ENCODE measurements at places on chromosomes 2 and 18.

- no peak for DNase-seq
Observed at GRCh38 chr2:224876522-224876921, 160.4 kb upstream of the CCDC195 start.

DNA sequence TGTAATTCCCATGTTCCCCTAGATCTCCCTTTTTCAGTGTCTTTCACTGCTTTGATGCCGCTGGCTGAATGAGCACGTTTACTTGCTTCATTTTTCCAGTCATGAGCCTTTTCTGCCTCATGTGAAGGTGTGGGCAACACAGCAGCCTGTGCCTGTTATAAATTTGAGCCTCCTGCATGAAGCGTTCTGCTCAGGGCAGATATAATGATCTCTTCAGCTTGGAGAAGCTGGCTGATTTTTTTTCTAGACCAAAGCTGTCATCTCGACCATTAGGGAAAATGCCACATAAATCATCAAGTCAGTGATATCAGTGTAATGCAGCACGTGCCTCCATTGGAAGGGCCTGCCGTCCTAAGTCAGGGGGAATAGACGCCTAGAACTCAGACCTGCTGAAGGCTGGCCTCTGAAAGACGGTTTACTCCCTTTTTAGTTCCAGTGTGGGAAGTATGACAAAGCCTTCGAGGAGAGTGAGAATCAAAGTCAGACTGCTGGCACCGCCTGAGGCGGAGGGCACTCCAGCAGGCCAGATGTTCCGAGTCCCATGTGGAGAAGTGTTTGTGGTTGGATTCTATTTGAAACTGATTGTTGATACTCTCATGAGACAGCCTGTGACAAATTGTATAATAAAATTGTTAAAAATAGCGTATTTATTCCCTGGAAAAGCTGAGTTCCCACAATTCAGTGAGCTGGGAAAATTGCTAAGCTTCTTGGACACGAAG, 196.5 kb downstream of the MYO1B start:
- no peak for DNase-seq

DNA sequence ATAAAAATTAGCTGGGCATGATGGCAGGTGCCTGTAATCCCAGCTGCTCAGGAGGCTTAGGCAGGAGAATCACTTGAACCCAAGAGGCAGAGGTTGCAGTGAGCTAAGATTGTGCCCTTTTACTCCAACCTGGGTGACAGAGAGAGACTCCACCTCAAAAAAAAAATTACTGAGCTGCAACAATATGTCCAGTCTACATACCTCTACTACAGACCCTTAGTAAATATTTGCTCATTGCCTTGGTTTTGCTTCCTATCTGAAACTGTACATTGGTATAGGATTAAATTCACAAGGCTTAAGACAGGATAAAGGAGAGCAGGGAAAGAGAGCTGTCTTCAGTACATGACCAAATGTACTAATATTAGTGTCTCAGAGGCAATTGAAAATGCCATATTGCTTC, 8.1 kb upstream of the MGAT4A start:
- no peak for DNase-seq

DNA sequence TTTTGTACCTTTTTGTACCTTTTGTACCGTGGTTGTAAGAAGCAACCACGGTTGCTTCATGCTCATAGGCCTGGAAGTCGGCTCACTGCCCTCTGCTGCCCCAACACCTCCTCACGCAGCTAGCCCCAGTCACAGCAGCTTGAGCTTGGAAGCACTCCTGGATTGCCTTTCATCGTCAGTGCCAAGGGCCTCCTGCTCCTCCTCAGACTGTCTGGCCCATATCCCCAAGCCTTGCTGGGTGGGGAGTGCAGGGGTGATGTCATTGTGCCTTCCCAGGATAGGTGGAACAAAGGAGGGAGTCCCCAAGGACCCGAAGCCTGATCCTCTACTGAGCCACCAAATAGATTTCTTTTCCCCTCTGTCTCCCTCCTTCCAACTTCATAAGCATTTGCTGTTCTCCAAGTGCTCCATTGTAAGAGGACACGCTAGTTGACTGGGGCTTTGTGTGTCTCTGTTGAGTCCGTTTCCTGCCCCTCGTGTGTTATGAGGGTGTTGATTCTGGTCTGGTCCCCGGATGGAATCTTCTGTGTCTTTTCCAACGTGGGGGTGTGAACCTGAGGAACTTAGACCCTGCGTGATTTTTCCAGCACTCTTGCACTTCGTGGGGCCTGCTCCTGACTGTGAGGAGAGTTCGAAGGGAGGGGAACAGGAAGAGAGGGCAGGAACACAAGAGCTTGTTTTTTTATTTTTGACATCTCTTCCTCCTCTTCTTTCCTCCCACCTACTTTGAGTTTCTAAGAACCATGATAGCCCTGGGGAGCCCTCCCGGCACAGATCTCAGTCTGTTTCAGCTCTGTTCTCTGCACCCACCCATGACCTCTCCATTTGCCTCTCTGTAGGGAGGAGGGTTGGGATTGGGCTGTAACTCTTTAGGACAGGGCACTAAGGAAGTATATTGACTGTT, 127.2 kb upstream of the EML6 start:
- DNase-seq: no peak

GRCh38 chr18:73549236-73549635, 598.4 kb downstream of the FBXO15 start:
- no peak for DNase-seq

DNA sequence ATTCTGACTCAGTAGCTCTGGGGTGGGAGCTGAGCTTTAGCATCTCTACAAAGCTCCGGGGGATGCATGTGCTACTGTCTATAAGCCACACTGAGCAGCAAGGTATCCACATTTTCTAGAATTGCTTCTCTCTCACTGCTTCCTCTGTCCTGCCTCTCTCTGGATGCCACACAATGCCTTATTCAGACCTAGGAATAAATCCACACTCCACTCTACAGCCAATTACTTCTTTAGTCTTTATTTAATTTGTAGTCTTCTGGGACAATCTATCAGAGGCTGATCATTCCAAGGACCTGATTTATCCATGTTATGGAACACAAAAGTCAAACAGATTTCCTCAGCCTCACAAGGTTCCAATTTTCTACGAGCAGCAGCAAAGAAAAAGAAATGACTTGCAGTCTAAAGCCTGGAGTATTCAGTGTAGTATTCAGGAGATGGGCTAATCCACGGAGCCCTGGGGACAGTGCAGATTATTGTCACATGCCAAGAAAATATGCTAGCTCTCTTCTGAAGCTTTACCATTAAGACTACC, 4.4 kb downstream of the BCL2 start:
- DNase-seq: no peak

GRCh38 chr2:88049622-88050021, 6.0 kb downstream of the KRCC1 start:
- no peak for DNase-seq

DNA sequence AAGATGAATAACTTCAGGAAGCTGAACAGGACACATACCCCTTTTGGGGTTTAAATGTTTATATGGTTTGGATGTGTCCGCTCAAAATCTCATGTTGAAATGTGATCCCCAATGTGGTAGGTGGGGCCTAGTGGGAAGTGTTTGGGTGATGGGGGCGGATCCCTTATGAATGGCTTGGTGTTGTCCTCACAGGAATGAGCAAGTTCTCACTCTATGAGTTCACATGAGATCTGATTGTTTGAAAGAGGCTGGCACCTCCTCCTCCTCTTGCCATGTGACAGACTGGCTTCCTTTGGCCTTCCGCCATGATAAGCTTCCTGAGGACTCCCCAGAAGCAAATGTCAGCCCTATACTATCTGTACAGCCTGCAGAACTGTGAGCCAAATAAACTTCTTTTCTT, 88.6 kb upstream of the ZNF532 start:
- peak; percentile 7 for DNase-seq

DNA sequence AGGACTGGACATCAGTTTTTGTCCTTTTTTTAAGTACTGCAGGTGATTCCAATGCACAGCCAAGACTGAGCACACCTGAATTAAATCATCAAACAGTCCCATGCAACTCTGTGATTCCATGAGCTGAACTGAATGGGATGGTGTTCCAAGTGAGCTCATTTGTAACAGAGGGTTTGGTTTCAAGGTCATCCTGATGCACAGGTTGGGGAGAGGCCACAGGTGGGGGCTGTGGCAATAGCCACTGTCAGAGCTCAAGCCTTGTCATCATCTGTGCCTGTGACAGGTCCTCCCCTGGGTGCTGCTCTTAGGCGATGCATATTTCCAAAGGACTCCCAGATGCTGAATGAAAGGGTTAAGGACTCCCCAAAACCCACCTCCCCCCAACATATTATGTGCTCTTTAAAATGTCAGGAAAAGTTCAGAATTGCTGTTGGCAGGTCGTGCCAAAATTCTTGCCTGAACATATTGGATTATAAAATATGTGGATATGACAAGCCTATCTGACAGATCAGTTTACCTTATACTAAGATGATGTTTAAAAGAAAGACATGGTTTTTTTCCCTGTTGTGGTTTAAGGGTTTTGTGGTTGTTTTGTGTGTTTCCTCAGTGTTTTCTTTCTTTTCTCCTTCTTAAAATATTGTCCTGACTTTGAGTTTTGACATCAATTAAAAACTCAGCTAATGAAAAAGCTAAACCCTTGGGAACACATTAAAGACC, 263.5 kb upstream of the SIX2 start:
- no peak for DNase-seq

DNA sequence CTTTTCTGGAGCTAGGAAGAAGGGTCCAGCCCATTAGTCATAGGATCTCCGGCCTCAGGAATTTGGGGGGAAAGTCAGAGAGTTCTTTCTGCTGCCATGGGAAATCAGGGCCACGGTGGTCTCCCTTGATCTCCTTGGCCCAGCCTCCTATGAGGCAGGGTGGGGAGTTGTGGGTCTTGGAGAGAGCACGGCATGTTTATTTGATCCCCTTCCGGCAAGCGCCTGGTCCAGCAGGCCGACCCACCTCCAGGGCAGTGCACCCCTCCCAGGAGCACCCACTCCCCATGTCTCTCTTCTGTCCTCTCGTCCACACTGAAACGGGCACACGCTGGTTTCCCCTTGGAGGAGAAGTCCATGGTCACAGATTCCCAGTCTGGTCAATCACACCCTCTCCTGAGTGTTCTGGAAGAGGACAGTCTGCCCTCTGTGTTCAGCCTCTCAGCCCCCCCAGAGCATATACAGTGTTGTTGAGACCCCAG, 464.6 kb upstream of the HS6ST1 start:
- DNase-seq: no peak

DNA sequence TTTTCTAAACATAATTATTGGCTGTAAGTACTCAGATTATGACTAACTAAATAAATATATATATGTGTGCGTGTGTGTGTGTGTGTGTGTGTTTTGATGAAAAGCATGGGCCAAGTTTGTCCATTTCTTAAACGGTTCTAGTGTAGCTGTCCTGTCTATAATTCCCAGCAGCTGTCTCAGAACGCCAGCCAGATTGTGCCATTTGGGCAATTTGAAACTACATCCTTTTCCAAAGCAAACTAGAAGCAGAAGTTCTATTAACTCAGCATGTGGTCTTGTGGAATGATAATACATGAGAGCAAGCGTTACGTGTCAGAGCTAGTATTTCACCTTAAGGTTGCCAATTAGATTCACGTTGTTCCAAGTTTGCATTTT, 1.7 kb downstream of the ARHGAP28 start:
- DNase-seq: no peak

DNA sequence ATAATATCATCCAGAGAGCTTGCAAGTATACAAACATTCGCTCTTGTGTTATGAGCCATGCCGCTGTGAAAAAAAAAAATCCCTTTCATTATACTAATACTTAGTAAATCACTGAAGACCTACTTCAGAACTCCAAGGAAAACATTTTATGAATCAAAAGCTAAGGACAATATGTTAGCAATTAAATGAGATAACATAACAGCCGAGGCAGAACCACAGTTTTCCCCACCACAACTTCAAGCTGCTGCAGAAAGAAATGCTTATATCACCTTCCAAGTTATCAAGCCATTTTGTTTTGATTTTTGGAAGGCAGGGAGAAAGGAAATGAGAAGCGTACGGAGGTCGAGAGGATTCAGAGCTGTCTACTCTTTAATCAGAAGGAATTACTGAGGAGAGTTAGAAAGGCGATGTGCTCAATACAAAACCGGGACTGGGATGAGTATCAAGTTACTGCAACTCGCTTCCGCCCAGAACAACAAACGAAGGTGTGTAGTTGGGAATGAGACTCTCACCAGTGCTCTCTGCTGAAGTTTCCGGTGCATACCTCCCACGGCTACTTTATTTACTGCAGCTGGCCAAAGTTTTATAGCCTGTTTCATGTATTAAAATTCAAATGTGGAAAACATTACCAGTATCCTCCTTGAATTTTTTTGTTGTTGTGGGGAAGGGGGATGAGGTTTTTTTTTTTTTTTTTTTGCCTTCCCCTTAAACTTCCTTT, 292.2 kb upstream of the CCDC68 start:
- peak; percentile 81 for DNase-seq

- DNase-seq: peak; percentile 12
Observed at GRCh38 chr2:71618327-71619113, 165.2 kb downstream of the DYSF start.

- no peak for DNase-seq
Observed at GRCh38 chr2:20178666-20179465, 46.1 kb downstream of the SDC1 start.

DNA sequence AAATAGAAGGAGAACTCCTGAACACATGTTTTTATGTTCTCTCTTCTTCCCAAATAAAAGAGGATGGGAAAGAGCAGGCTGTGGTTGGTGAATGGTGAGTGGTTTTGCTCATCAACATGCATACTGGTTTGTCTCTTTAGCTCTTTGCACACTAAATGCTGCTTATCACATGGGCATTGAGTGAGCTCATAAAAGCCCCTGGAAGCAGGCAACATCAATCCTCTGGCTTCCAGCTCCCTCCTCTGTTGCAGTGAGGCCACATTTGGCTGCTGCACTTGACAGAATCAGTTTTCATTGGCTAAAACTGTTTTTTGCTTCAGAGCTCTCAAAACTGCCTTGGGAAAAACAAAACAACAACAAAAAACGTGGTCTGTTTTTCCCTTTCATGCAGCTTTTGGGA, 1308.2 kb upstream of the NRXN1 start:
- no peak for DNase-seq

DNA sequence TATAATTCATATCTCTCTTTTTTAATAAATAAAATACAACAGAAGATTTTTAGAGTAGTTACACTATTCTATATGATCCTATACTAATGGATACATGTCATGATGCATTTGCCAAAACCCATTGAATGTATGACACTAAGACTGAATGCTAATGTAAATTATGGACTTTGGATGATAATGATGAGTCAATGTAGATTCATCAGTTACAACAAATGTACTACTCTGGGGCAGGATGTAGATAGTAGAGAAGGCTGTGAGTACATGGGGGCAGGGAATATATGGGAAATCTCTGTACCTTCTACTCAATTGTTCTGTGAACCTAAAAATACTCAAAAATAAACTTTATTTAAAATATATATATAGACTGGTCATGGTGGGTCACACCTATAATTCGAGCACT, 45.6 kb upstream of the NEDD4L start:
- peak; percentile 27 for DNase-seq

- DNase-seq: peak; percentile 85
Observed at GRCh38 chr2:172449911-172450550, 22.6 kb downstream of the ITGA6 start.

DNA sequence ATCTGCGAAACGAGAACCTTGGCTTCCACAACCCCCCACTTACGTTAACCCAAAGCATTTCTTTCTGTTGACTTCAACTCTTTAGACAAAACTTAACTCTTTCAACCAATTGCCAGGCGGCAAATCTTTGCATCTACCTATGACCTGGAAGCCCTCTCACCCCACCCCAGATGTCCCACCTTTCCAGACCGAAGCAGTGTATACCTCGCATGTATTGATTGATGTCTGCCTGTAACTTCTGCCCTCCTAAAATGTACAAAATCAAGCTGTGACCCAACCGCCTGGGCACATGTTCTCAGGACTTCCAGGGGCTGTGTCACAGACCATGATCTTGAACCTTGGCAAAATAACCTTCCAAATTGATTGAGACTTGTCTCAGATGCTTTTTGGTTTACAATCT, 12.3 kb downstream of the AQP12B start:
- DNase-seq: no peak

GRCh38 chr2:196957881-196958525, 31.5 kb upstream of the PGAP1 start:
- DNase-seq: no peak
